WERI-Rb-1 (cell line): ENCODE measurements at places on chromosomes 7 and 10.

DNA sequence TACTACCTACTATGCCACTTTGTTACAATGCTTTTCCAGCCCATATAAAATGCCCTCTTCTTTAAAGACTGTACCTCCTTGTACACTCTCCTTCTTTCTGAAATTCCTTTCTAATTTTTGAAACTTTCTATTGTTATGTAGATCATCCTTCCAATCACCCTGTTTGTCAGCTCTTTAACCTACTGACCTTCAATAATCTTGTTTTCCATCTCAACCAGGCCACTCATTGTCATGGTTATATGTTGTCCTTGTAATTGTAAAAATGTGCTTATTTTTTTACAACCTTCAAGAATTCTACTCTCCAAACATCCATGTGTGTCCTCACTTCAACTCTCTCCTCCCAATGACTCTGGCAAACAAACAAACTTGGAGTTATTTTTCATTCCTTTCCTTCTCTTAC is 1172.6 kb upstream of the CELF2 start:
- no peak for DNase-seq

DNA sequence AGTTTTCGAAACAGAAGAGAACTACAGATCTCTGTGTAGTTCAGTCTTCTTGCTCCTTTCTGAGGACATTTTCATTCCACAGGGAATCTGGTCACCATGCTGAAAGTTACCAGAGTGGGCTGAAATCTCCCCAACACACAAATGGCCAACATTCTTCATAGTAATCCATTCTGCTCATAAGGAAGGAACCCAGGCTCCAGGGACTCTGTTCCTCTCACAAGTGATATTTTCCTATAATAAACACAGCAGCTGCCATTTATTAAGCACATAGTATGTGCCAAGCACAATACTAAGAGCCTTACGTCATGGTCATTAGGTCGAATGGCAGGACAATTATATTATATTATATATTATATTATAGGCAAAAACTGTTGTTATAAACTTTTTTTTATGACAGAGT is 109.8 kb downstream of the RAB11FIP2 start:
- no peak for DNase-seq

GRCh38 chr10:32981760-32982159 is 23.7 kb upstream of the ITGB1 start:
- DNase-seq = no peak

DNA sequence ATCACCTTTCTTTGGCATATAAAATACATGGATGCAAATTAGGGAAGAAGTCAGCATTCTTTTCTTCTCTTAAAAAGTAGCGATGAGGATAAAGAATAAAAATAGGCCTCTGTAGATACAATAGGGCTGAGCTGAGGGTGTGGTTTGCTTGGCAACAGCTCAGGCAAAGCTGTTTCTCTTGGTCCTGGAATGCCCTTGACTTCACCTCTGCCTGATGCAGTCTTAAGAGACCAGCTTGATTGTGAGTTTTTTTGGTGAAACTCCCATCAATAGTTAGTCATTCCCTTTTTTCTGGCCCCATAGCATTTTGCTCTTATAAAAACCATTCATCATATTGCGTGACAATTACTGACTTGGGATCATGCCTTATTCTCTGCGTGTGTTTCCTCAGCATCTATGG is 42.1 kb upstream of the MKLN1 start:
- DNase-seq = no peak

DNA sequence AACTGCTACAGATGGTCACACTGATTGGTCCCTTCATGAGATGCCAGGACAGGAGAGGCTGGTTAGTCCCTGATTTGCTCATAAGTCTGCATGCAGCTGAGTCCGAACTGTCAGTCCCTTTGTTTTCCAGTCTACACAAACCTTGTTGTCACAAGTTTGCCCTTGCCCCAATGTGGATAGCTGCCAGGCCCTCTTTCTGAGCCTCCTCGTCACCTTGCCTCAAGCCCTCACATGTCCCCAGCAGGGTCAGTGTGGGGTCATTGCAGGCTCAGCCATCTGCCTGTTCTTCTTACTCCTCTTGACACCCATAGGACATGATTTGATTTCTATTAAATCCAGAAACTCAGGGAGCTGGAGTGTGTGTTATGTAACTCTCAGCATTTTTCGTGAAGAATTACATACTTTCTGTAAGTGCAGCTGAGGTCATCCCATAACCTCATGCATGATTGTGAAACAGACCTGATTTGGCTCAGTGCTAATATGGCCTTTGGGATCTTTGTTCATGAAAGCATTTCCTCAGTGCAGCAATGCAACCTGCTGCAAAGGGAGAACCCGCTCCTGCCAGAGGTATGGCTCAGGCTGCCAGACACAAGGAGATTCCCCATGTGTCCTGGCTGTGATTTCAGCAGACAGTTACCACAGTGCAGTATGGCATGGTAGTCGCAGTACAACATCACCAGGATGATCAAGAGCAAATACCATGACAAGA is 70.0 kb upstream of the ZMIZ2 start:
- DNase-seq = peak; percentile 56
